NCI-H82 (cell line): ENCODE measurements at places on chromosomes 11 and 22.

GRCh38 chr22:22666307-22667091 is 22.1 kb downstream of the GGTLC2 start:
- peak; percentile 76 for DNase-seq

GRCh38 chr22:42284643-42285181 is 14.3 kb upstream of the TCF20 start:
- DNase-seq: no peak

DNA sequence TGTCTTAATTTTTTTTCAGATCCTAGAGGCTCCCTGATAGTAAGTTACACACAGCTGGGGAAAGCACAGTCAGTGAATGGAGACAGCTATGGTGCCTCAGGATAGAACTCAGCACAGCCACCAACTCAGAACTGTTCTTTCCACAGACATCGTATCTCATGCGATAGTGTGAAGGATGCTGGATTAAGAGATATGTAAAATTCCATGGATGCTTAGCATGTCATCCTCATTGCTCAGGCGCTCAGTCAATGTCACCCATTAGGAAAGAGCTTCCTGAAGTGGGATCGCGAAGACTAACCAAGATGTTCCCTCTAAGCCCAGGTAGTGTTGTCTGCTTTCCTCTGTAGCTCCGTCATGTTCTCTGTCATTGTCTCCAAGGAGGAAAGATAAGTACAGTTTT is 1000.4 kb downstream of the OPCML start:
- no peak for DNase-seq

DNA sequence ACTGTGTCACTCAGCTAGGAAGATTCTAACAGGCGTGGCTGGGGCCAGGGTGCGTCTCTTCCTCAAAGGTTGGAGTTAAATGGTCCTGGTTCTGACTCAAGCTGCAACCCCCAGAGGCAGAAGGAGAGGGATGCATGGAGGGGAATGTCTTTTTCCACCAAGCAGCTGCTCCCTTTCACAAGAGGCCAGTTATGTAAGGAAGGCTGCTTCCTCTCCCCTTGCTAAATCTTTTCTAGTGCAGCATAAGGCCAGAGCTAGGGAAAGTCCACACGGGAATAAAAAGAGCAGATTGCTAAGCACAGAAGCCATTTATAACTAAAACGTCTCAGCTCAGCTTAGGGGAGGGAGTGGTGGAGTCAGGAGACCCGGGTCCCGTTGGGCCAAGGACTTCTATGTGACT is 10.0 kb downstream of the PVALB start:
- DNase-seq: peak; percentile 15

DNA sequence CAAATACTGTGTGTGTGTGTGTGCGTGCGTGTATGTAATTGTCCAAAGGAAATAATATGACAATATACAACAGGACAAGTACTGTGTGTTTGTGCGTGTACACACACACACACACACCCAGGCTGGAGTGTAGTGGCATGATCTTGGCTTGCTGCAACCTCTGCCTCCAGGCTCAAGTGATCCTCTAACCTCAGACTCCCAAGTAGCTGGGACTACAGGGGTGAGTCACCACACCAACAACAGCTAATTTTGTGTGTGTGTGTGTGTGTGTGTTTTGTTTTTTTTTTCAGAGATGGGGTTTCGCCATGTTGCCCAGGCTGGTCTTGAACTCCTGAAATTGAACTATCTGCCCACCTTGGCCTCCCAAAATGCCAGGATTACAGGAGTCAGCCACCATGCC is 61.5 kb downstream of the NUP98 start:
- DNase-seq: no peak

GRCh38 chr11:75891947-75892739 is 77.1 kb downstream of the UVRAG start:
- DNase-seq: peak; percentile 20

- DNase-seq: no peak
Observed at GRCh38 chr11:114083391-114084252, 24.1 kb downstream of the ZBTB16 start.

GRCh38 chr11:59944720-59945119 is 6.5 kb downstream of the OOSP1 start:
- DNase-seq: no peak

GRCh38 chr11:18865951-18866350 is 73.3 kb downstream of the MRGPRX1 start:
- no peak for DNase-seq

DNA sequence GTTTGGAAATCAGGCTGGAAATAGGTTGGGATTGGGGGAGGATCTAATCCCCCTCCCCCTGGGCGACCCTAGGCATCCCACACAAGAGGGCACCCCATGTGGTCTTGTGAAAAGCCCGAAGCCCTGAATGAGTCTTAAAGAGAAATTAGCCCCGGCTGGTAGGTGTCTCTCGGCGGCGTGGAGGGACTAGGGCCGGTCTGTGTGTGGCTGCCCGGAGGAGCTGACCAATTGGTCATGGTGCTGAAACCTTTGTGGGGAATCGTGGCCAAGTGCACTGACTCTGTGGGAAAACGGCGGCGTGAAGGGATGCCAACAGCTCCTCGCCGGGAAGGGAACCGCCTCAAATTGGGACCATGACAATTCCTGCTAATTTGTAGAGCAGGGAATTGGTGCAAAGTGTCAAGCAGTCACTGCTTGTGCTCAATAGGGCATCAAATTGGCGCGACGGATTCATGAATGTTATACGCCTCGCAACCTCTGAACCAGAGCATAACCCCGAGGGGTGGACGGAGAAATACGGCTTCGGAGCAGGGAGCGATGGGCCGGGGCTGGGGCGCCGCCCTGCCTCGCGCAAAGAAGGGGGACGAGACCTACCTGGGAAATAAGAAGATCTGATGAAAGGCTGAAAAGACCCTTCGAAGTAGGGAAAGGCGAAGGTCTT is 1.5 kb downstream of the DBX1 start:
- no peak for DNase-seq

DNA sequence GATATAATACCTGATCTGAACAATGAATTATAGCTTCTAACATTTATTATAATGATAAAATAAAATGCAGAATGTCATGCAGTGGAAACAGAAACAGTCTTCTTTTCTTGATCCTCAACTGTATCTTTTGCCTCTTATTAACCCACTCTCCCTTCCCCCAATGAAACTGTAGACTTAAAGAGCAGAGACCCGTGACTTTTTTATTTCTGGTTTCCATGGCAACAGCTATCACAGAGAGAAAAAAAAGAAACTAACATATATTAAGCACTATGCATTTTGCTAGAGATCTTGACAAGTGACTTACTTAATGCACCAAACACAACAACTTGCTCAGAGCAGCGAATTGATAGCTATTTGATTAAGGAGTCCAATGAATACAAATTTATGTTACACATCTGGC is 69.3 kb downstream of the RAB38 start:
- DNase-seq: no peak

- DNase-seq: peak; percentile 91
Observed at GRCh38 chr11:65418681-65419459, 3.7 kb upstream of the NEAT1 start.

- DNase-seq: no peak
Observed at GRCh38 chr11:4039011-4039410, 55.6 kb upstream of the RRM1 start.

DNA sequence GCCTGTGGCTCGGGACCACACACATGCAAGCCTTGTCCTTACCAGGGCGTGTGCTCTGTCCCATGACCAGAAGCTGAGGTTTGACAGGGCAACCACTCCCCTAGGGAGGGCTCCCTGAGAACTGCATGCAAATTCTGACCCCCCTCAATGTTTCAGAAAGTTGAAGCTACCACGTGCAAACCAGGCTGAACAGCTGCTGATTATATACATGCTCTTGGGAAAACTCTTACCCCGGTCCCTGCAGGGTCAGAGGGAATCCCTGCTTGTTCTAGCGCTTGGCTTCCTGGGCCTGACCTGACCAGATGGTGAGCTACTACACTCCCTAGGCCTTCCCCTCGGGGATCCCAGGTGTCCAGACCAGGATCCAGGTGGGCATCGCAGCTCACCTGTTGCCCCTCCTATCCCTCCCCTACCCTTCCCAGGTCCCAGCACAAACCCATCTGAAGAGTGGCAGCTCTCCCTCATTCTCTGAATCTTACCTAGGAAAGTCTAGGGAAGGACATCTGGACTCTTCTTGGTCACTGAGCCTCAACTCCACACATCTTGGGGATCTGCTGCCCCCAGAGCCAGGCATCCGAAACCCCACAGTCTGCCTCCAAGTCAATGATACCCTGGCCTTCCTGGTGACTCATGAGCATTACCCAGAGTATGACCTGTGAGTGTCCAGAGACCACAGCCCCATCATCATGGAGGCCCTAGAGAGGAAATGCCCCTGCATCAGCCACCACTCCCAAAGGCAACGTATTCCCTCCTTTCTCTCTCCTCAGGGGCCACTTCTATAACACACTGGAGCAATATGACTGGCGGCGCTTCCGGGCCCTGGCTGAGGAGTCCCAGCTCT is 61.5 kb downstream of the BTG4 start:
- DNase-seq: no peak

- peak; percentile 10 for DNase-seq
Observed at GRCh38 chr11:21634956-21635355, 557.9 kb upstream of the ANO5 start.

GRCh38 chr22:30047364-30047738 is 32.9 kb upstream of the HORMAD2 start:
- DNase-seq: no peak

GRCh38 chr11:35147235-35147634 is 8.3 kb downstream of the CD44 start:
- no peak for DNase-seq

GRCh38 chr11:819943-820649 is 1.4 kb downstream of the PNPLA2 start:
- DNase-seq: peak; percentile 84

- no peak for DNase-seq
Observed at GRCh38 chr11:69494851-69495250, 13.4 kb downstream of the LINC01488 start.

GRCh38 chr11:111759376-111759775 is 6.8 kb downstream of the PPP2R1B start:
- no peak for DNase-seq

GRCh38 chr11:46363031-46363407 is 15.8 kb downstream of the DGKZ start:
- no peak for DNase-seq

DNA sequence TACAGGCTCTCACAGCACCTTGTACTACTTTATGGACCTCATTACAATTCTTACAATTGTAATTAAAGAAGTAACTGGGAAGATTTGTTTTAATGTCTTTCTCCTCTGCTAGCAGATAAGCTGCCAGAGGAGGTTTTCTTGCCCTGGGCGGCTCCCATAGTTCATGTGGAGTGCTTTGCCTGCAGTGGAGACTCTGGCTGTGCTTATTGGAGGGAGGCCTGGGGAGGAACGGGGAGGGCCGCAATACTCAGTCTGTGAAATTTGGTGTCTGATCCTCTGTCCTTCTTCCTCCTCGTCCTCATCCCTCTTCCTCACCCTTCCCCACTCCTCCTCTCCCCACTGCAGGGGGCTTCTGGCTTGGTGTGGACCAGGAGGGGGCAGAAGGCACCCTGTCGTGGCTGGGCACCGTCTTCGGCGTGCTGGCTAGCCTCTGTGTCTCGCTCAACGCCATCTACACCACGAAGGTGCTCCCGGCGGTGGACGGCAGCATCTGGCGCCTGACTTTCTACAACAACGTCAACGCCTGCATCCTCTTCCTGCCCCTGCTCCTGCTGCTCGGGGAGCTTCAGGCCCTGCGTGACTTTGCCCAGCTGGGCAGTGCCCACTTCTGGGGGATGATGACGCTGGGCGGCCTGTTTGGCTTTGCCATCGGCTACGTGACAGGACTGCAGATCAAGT is 5.6 kb downstream of the SLC35C1 start:
- DNase-seq: no peak

DNA sequence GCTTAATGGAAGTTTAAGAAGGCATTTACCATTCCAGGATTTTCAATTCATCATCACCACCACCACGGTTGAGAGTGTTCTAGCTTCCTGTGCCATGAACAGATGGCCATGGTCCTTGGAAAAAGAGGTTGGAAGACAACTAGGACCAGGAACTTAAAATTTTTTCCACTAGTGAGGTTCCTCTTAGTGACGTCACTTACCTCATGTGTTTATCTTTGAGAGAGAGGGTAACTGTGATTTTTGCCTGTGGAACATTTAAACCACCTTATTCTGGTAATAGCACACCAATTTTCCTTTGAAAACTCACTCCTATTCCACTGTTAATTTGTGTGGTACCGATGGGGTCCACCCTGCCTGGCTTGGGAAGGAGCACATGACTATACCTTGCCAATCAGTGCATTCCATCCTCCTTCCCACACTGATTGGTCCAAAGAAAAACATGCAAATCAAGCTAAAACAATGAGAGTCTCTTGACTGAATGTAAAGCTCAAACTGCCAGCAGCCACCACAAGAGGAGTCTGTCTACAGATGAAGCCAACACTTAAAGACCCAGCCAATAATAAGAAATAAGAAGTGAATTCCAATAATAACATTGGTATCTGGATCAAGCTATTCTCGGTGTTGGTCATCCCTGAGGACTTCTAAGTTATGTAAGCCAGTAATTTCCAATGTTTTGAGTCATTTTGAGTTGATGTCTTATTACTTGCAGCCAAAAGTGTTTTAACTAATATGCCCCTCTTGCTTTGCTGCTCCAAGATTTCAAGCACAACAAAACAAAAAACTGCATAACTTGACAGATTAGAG is 111.8 kb downstream of the MPPED2 start:
- no peak for DNase-seq

- peak; percentile 29 for DNase-seq
Observed at GRCh38 chr11:124917115-124917637, 1.9 kb upstream of the HEPN1 start.
